MG63 (cell line): ENCODE measurements at places on chromosomes 5 and 9.

GRCh38 chr5:4294878-4295277, 699.2 kb downstream of the IRX1 start:
- no peak for DNase-seq

DNA sequence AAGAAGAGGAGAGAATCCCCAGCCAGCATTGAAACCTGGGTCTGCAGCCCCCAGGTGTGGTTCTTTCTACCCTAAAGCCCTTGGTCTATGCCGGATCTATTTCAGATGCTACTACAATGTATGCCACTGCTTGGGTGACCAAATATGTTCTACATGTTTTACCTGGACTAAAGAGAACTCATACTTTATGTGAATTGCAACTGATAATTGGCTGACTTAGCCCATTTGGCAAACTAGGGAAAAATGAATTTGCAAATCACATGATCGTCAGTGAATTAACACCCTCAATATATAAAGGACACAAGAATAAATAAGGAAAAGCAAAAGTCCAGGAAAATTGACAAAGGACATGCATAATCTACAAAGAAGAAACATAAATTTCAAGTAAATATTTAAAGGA, 308.8 kb upstream of the IRX2 start:
- no peak for DNase-seq

GRCh38 chr5:152178350-152178699, 226.8 kb downstream of the NMUR2 start:
- no peak for DNase-seq

GRCh38 chr5:121976979-121977378, 15.2 kb downstream of the SRFBP1 start:
- no peak for DNase-seq

- DNase-seq, result no peak
Observed at GRCh38 chr5:34564710-34565235, 91.4 kb upstream of the RAI14 start.
